Stimulated activated CD8-positive, alpha-beta memory T cell treated with anti-CD3 and anti-CD28 coated beads, Interleukin-7, amount 100 ng/mL, for 24 hours (primary cell): ENCODE measurements at places on chromosomes 6 and 20.

- no peak for DNase-seq
These were observed 121.2 kb downstream of the MAP3K7 start for GRCh38 chr6:90465686-90466085.

DNA sequence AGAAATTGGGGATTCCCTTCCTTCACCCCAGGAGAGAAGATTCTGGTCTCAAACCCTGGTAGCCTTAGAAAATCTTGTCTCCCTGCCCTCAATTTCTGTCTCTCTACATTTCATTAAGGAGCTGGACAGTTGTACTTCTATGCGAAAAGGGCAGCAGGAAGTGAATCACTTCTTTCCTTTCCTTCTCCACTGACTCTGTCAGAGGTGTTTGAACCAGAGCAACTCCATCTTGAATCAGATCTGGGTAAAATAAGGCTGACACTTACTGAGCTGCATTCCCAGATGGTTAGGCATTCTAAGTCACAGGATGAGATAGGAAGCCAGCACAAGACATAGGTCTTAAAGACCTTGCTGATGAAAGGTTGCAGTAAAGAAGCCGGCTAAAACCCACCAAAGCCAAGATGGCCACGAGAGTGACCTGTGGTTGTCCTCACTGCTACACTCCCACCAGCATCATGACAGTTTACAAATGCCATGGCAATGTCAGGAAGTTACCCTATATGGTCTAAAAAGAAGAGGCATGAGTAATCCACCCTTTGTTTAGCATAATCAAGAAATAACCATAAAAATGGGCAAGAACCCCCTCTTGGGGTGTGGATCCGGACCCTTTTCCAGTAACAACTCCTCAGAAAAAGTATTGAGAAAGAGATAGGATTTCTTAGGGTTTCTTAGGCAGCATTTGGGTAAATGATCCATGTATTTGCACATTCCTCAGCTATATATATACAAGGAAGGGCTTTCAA is 95.8 kb upstream of the PLCB4 start:
- DNase-seq = no peak

GRCh38 chr6:15776458-15776980 is 113.7 kb upstream of the DTNBP1 start:
- DNase-seq = no peak

DNA sequence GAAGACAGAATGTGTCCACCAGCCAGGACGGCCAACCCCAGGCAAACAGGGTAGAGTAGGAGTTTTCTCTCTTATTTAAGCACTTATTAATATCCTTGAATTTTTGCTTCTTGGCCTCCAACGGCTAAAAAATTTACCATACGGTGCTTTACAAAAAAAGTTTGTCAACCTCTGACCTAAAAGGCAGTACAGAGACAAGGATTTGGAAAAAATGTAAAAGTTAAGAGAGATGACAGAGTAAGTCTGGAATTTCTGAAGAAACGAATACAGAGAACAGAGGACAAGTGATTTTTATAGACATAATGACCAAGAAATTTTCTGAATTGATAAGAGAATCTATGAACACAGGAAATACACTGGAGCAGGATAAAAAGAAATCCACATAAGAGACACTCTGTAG is 10.2 kb downstream of the OSER1 start:
- DNase-seq = no peak

GRCh38 chr20:62765432-62766070 is 30.7 kb upstream of the MRGBP start:
- DNase-seq = no peak

DNA sequence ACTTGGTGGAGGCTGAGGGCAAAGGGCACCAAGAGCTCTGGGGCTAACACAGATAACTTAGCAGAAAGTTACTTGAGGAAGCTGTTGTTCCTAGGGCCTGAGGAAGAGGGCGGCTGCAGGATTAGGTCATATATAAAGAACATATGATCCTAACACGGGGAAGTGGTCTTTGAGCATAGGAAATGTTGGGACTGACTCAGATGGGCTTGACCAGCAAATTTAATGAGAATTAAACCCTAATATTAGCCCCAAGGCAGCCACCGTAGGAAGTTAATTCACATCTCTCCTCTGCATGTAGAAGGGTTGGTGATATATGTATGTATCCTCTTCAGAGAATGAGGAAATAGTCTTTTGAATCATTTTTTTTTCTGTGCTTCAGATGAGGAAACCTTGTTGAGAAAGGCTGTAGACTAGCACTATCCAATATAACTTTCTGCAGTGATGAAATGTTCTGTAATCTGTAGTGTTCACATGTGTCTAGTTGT is 9.2 kb upstream of the ZBTB9 start:
- DNase-seq = no peak

- no peak for DNase-seq
These were observed 129.4 kb downstream of the BCAS1 start for GRCh38 chr20:53940907-53941545.

- no peak for DNase-seq
These were observed 96.6 kb downstream of the TMEM242 start for GRCh38 chr6:157226761-157227160.

- no peak for DNase-seq
These were observed 480.5 kb upstream of the ID4 start for GRCh38 chr6:19356692-19357091.

DNA sequence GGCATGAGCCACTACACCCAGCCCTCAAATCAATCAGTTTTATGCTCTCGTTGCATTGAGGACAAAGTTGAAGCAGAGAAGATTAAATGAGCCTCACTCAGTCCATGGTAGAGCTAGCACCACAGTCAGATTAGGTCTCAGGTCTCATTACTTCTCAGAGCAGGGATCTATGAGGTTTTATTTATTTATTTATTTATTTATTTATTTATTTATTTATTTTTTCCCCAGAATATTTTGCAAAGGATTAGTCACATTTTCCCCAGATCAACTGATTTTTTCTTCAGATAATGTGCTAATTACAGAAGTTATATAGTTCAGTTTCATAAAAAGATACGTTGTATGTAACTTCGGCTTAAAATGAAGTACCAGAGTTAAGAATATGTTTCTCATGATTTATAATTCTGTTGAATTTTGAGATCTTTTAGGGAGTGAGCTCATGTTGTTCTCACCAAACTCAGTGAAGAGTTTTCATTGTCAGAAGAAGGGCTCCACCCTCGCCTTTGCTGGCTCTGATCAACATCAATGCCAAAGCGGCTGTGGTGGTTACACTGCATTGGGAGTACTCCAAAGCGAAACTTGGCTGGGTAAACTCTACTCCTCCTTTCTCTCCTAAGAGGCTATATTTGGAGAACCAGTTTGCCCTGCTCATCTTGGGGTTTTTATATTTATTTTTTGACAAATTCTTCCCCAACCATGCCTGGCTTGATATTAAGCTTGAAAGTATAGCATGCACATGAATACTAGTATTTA is 12.9 kb upstream of the ID4 start:
- no peak for DNase-seq

DNA sequence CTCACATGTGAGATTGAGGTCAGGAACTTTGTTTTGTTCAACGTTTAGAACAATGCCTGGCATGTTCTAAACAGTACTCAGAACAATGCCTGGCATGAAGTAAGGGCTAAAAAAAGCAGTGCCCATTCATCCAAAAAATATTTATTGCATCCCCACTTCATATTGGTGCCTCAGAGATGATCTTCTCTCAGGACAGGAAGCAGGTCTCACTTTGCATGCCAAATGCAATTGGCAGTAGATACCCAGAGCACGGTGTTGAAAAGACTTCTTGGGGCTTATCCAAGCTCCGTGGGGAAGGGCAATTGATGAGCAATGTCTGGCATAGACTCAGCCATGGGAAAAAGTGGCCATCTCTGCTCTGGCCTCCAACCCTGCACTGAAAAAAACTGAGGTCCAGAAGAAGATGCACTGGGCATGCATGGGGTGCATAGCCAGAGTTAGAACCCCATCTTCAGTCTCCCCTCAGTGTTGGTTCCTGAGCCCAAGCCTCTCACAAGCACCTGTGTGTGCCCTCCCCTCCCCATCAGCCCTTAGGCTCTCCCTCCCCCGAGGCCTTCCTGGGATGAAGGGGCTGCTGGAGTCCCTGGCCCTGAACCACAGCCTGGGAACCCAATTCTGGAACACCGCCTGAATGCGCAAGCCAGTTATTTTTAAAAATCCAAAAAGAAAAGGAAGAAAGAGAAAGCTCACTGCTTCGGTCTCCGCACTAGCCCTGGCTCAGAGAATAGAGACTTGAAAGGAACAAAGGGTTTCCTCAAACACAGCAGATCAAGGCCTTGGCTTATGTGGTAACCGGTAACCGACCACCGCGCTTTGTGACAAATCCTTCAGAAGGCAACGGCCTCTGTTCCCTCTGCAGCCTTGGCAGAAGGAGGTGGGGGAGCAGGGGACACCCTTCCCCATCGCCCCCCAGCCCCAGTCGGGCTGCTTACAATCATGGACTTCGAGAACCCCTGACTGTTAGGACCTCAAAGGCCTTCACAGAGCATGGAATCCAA is 78.5 kb upstream of the SIRPA start:
- DNase-seq = no peak

DNA sequence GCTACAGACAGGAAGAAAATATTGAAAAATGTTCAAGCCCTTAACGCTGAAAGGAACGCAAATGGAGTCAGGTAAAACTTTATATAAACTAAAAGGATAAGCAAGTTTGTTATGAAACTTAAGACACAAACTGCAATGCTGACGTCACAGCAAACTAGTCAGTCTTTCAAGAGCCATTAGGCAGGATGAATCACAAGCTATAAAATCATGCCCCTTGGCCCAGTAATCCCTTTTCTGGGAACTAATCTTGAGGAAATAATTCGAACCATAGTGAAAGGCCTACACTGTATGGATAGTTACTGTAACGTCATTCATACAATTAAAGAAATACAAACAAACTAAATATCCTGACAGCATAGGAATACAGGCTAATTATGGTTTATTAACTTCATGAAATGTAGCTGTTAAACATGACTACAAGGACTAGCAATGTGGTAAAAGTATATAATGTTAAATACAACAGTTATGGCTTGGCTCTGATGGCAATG is 42.7 kb upstream of the HINT3 start:
- DNase-seq = no peak
